ENCODE measurements at places on chromosomes 16 and 17.

DNA sequence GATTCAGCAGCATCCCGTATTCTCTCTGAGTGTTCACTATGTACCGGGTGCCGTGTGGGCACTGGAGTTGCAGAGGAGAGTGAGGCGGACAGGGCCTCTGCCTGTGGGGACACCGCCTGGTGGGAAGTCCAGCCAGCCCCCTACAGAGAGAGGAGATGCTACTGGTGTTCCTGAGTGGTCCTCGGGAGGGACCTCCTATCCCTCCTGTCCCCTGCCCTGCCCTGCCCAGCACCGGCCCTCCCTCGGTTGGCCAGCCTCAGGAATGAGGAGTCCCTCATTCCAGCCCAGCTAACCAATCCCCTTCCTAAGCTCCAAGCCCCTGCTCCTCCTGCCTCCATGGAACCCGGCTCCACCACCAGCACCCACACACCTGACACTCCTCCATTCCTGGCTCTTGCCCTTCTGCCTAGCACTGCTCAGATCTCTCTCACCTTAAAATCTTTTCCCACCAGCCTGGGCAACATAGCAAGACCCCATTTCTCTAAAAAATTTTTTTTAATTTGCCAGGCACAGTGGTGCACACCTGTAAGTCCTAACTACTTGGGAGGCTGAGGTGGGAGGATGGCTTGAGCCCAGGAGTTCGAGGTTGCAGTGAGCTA, 2.0 kb downstream of the ASGR2 start:
- DNase-seq: no peak

DNA sequence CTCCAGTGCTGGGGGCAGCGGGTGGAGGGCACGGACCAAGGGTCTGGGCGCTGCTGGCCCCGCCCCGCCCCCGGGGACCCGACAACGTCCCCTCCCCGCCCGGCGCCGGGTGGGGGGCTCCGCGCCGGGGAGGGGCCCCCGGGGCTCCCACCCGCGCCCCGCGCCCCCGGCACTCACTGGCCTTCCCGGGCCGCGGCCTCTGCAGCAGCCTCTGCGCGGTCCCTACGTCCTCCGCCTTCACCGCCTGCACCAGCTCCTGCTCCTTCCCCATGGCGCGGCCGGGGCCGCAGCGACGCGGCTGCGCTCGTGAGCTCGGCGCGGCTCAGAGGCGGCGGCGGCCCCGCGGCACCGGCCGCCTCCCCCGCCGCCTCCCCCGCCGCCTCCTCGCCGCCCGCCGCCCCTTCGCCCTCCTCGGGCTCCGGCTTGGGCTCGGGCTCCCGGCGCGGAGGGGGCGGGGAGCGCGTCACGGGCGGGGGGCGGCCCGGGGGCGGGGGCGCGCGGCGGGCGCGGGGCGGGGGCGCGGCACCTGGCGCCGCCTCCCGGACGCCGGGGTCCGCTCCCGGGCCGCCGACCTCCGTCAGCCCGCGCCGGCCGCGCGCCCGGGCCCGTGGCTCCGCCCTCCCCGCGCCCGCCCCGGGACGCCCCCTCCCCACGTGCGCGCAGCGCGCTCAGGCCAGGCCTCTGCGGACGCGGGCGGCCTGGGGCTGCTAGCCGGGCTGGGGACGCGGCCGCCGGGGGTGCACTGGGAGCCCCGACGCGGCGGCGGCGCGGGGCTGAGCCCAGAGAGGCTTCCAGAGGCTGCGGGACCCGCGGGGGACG, at the start of gene CASKIN1:
Gene CASKIN1, minus strand, starts transcription at position 444 of the 819 bp plus-strand sequence. Its CDS starts 173 bp downstream, at position 271.
- DNase-seq: no peak

- DNase-seq: peak; percentile 49
Measured at GRCh38 chr16:30786936-30787612, at the start of gene ZNF629. TSS of gene ZNF629 (minus strand) at chr16:30787205. CDS start at chr16:30784482, 2,723 bp downstream.

GRCh38 chr17:13490906-13491482, 110.7 kb downstream of the HS3ST3A1 start:
- DNase-seq: no peak

DNA sequence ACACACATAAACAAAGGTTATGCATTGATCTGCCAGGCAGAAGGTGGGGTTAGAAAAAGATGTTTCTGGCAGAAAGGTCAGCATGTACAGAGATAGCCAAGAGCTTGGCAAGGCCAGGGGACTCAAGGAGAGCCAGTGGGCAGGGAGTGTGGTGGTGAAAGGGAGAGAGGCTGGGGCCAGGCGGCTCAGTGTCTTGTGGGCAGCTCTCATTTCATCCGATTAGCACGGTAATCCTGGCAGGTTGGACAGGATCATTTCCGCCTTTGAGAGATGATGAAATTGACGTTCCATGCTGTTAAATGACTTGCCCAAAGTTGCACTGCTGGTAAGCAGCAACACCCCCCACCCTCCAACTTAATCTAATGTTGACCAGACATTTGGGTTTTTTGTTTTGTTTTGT, 3.6 kb downstream of the CHD9 start:
- DNase-seq: no peak

- no peak for DNase-seq
Measured at GRCh38 chr16:75250809-75251279, 580 bp downstream of the BCAR1 start.

DNA sequence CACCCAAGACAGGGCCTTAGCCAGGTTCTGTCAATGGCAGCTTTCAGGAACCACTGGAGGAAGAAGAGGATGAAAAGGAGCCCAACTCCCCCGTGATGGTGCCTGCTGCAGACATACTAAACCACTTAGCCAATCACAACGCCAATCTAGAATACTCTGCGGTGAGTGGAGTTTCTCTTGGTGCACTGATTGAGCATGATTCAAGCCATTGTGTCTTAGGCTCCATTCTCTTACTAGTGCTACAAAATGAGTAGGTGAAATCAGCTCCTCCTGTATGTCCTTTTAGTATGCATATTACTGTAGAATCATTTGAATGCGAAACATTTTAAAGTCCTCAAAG, 1.4 kb downstream of the SETD6 start:
- no peak for DNase-seq

- DNase-seq: no peak
Measured at GRCh38 chr16:64109241-64109640, 1012.6 kb downstream of the CDH11 start.

DNA sequence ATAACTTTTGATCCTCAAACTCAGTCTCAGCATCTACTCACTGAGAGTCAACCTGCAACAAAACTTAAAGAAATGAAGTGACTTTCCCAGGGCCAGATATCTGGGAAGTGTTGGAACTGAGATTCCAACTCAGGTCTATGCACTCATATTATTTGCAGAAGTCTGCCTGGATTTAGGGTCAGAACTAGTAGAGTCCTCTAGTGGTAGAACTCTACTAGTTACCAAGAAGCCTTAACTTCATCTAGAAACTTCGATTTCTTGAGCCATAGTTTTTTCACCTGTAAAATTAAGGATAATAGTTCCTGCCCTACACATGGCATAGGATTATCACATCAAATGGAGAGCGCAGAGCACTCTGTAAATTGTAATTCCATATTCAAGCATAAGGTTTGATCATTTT, 23.4 kb upstream of the KRT24 start:
- DNase-seq: no peak

DNA sequence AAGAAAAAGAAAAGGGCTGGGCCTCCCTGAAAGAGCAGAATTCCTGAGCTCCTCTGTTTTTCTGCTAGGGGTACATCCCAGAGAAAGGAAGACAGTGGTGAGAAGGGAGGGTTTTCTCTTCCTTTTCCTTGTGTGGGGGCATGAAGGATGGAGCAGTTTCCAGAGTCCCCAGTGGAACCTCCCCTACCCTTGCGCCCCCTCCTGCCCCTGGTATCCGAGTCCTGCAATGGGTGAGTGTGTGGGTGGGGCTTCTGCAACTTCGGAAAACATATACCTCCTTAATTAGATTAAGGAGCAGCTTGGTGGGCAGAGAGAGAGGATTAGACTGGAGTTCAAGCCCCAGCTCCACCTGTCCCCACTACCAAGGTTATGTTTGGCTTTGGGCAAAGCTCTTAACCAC, 5.4 kb upstream of the GIP start:
- no peak for DNase-seq

DNA sequence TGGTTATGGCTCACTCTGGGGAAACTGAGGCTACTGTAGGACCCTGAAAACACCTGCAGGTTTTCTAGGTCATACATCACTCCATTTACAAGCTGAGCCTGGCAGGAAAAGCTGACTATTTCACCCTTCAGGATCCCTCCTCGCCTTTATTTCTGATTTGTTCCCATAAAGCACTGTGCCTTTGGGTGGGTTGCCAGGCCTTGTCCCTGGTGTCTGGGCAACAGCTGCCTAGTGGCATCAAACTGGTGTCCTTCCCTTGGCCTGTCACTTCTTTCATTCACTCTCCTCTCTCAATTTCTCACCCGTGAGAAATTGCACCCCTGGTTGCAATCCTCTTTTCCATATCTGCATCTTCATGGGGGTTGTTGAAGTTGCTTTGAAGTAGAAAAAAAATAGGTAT, 1.6 kb downstream of the MYL4 start:
- no peak for DNase-seq

- DNase-seq: no peak
Measured at GRCh38 chr16:86384263-86384649, 126.1 kb upstream of the FOXF1 start.

- peak; percentile 52 for DNase-seq
Measured at GRCh38 chr17:69523244-69523861, 108.9 kb downstream of the MAP2K6 start.

DNA sequence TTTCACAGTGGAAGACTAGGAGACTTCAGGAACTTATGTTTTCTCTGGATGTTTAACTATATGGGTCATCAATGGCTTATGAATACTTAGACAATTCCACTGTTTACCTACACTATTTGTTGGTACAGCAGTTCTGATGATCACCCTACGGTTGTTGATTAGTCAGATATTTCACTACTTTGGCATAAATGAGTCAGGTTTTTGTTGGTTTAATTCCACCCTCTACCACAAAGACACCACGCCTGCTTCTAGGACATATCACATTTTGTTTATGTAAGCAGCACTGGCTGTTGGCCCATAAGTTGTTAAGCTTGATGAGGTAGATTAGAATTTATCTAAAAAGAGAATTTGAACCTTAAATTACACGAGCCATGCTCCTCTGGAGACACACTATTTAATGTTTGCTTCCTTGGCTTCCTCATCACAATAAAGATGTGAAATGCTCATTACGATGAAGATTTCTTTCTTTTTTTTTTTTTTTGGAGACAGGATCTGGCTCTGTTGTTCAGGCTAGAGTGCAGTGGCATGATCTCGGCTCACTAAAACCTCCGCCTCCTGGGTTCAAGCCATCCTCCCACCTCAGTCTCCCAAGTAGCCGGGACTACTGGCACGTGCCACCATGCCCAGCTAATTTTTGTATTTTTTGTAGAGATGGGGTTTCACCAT, 4.3 kb downstream of the GDE1 start:
- DNase-seq: no peak

- DNase-seq: peak; percentile 92
Measured at GRCh38 chr16:87178977-87179376, 138.2 kb downstream of the C16orf95 start.

GRCh38 chr16:52191531-52192134, 355.3 kb downstream of the TOX3 start:
- peak; percentile 47 for DNase-seq

DNA sequence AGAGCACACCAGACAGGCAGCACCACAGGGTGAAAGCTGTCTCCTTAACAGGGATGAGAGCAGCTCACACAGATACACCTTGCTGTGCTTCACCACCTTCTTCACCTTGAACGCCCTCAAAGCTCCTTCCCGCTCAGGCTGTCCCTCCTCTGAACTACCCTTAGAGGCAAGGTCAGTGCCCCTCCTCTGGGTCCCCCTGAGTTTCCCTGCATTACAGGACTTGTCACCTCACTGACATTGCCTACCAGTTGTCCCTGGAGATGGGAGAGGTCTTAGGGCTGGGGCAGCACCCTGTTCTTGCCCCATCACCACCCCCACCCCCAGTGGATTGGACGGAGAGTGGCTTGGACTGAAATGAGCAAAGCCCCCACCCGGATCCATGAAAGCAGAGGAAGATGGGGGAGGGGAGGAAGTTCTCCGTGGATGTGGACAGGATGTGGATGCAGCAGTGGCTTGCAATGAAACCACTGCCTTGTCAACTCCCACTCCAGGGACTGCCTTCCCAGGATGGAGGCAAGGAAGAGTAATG, 73.2 kb upstream of the CDH5 start:
- no peak for DNase-seq

DNA sequence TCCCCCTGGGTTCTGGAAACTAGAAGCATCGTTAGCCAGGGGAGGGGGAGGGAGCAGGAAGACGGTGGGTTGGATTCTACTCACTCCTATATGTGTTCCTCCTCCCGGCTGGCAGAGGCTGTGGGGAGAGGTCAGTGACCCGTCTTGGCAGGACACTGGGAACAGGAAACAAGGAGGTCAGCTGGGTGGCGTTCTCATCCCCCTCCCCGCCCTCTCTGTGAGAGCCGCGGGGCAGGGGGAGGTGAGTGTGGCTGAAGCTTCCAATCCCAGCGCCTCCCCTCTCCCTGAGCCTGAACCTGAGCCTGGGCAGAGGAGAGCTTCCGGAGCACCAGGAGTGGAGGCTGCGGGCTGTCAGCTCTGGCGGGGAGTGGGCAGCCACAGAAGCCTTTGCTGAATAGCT, 12.5 kb downstream of the GPRC5C start:
- DNase-seq: no peak

DNA sequence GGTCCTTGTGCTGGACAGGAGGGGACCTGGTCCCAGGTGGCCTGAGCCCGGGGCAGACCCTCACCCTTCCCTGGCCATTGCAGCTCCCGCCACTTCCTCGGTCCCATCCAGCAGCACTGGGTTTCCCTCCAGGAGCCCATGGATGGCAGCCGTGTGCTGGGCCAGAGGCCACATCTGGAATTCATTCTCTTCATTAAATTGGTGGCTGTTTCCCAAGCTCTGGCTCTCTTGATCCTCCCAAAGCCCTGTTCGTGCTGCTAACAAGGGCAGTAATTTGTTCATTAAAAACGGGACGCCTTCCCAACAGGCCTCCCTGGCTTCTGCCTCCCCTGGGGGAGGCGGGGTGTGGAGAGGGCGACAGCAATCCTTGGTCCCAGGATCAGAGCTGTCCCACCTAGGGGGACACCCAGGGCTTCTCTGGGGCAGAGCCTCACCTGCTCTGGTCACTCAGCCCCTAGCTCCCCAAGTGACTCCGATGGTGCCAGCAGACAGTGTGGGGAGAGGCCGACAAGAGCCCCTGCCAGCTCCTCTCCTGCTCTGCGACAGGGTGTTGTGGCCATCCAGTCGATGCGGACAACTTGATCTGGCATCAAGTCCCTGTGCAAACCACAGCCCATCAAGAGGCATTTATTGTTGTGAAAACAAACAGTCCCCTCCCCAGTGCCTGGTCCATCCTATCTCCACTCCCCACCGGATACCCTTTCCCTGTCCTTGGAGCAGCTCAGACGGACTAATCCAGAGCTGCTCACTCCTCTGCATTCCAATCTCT, 44.0 kb downstream of the SDK2 start:
- DNase-seq: no peak

GRCh38 chr17:3656755-3657587, 11.4 kb downstream of the TAX1BP3 start:
- DNase-seq: no peak

- no peak for DNase-seq
Measured at GRCh38 chr17:15012351-15012980, 252.7 kb downstream of the PMP22 start.

All from kidney capillary endothelial cell (primary cell).